ENCODE measurements at places on chromosomes 11 and 22. TPM values are rescaled to one million over a fixed set of nuclear protein-coding genes. Genes with fewer than 3 reads are reported as not detected.
A peak's percentile ranks its signal among the peaks of the same experiment; 100 is the strongest.

UBQLN3 gene
- total RNA-seq: not detected

CRYBA4 gene
- total RNA-seq: not detected

MFNG gene
- total RNA-seq: 7.1 TPM

KCNK7 gene
- total RNA-seq: 0.69 TPM

MS4A7 gene
- 0.23 TPM for total RNA-seq

WNT7B gene
- 52.1 TPM for total RNA-seq

CBLIF gene
- not detected for total RNA-seq

DNA sequence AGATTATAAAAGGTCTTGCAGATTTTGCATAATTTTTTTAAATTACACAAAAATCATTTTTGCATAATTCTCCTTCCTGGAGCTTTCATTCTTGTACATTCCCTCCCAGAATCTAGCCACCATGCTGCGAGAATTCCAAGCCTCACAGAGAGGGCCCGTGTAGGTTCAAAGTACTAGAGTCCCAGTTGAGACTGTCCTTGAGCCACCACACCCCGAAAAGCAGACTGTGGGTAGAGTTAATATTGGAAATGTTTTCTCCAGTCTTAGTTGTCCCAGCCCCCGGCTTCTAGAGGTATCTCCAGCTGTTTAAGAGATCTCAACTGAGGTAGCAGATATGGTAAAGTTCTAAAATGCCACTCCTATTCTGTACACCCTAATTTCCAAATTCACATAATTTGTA is 407.3 kb upstream of the ANO3 start:
- H3K36me3 ChIP-seq: no peaks in the 10 kb centered on the region
- H3K27me3 ChIP-seq: no peaks in the 10 kb centered on the region
- H3K4me1 ChIP-seq: no peaks in the 10 kb centered on the region
- no peak overlapping the region for H3K4me3 ChIP-seq
- no peak overlapping the region for H3K27ac ChIP-seq

GRCh38 chr11:67252831-67253239 is 13.4 kb upstream of the GRK2 start:
- H3K27me3 ChIP-seq: no peaks in the 10 kb centered on the region
- no peak overlapping the region for H3K4me3 ChIP-seq
- H3K36me3 ChIP-seq: peaks cover 66% of the 10 kb centered on the region
- H3K4me1 ChIP-seq: no peaks in the 10 kb centered on the region

- DNase-seq: no peak
- H3K27me3 ChIP-seq: no peaks in the 10 kb centered on the region
- peaks cover 24% of the 10 kb centered on the region for H3K4me1 ChIP-seq
Measured at GRCh38 chr11:35111161-35112055, 27.6 kb upstream of the CD44 start.

- H3K27me3 ChIP-seq: no peaks in the 10 kb centered on the region
- no peak overlapping the region for H3K4me3 ChIP-seq
- no peaks in the 10 kb centered on the region for H3K36me3 ChIP-seq
- no peak for DNase-seq
- no peaks in the 10 kb centered on the region for H3K4me1 ChIP-seq
- H3K27ac ChIP-seq: no peak overlapping the region
Measured at GRCh38 chr11:33515347-33515746, 185.3 kb downstream of the C11orf91 start.

GRCh38 chr22:28402539-28402938 is 277.1 kb downstream of the TTC28 start:
- H3K36me3 ChIP-seq: no peaks in the 10 kb centered on the region
- DNase-seq: no peak
- no peaks in the 10 kb centered on the region for H3K4me1 ChIP-seq
- no peaks in the 10 kb centered on the region for H3K27me3 ChIP-seq
- no peak overlapping the region for H3K4me3 ChIP-seq

DNA sequence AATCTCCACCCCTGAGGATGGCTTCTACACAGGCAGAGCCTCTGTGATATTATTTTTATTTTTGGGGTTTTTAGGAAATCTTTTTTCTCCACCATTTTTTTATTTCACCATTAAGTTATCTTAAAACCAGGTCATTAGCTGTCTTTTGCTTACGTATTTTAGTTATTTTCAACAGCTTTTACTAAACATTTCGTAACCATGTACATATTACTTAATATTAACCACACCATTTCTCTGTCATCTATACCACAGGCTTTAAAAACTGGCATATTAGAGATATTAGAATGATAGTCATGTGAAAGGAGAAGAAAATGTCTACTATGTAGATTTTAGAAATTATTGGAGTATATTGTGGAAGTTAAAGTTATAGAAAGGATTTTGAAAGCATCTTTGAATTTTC is 37.4 kb downstream of the YAP1 start:
- no peak for DNase-seq
- H3K4me3 ChIP-seq: no peak overlapping the region
- H3K4me1 ChIP-seq: peaks cover 34% of the 10 kb centered on the region
- H3K27ac ChIP-seq: no peak overlapping the region
- H3K27me3 ChIP-seq: no peaks in the 10 kb centered on the region

DNA sequence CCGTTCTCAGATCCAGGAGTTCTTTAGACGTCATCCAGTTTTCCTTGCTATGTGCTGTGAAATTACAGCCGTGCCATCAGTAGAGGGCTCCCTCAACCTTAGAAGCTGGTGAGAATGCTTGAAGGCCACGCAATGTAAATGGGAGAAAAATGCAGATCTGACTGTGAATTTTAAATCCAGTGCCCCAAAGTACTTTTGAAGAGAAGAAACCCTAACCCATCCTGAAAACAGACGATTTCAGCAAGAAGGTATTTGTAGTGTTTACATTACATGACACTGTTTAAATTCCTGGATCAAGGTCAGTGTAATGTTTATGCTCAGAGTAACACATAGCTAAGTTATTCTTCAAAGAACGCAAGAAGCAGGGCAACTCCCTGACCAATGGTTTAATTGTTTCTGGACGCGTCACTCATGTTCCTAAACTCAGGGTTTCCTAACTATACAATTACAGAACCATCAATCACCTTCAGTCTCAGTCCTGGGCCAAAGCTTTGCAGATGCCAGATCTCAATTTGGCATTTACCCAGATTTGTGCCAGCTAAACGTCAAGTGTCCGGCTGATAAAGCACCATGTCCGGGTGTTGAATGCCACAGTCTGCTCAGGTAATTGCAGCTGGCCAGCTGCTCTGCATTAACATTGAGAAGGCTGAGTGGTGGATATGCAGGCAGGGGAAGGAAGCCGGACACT is 38.2 kb downstream of the ADAMTS8 start:
- peak; percentile 54 for DNase-seq
- H3K4me3 ChIP-seq: no peak overlapping the region
- H3K27ac ChIP-seq: no peak overlapping the region
- H3K36me3 ChIP-seq: no peaks in the 10 kb centered on the region
- H3K4me1 ChIP-seq: no peaks in the 10 kb centered on the region

DNA sequence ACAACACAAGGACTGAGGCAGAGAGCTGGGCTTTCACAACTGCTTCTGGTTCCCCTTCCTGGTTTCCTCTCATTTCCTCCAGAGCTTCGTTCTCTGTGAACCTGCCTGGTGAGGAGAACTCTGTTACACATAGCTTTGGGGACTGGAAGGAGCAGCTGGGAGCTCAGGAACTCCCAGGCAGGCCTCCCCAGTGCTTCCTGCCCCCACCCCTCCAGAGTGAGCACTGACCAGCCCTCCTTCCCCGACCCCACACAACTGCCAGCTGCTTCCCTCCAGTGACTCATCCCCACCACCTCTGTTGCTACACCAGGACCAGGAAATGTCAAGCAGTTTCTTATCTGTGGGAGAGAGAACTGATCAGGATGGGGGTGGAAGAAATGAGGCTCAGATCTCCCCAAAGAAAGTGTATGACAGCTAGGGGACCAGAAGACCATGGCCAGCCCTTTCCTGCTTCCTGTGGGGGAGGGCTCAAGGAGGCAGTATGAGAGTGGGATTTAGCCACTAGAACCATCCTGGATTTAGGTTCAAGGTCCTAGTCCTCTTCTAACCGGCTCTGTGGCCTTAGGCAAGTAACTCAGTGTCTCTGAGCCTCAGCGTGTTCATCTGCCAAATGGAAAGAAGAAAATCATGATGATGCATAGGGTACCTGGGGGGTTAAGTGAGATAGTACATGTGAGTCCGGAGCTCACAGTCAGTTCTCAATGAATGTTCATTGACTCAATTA is 4.5 kb upstream of the TP53I11 start:
- no peak overlapping the region for H3K4me3 ChIP-seq
- no peaks in the 10 kb centered on the region for H3K27me3 ChIP-seq
- peak overlapping the region; percentile 54 for H3K27ac ChIP-seq
- no peak for DNase-seq
- H3K4me1 ChIP-seq: peaks cover 27% of the 10 kb centered on the region

DNA sequence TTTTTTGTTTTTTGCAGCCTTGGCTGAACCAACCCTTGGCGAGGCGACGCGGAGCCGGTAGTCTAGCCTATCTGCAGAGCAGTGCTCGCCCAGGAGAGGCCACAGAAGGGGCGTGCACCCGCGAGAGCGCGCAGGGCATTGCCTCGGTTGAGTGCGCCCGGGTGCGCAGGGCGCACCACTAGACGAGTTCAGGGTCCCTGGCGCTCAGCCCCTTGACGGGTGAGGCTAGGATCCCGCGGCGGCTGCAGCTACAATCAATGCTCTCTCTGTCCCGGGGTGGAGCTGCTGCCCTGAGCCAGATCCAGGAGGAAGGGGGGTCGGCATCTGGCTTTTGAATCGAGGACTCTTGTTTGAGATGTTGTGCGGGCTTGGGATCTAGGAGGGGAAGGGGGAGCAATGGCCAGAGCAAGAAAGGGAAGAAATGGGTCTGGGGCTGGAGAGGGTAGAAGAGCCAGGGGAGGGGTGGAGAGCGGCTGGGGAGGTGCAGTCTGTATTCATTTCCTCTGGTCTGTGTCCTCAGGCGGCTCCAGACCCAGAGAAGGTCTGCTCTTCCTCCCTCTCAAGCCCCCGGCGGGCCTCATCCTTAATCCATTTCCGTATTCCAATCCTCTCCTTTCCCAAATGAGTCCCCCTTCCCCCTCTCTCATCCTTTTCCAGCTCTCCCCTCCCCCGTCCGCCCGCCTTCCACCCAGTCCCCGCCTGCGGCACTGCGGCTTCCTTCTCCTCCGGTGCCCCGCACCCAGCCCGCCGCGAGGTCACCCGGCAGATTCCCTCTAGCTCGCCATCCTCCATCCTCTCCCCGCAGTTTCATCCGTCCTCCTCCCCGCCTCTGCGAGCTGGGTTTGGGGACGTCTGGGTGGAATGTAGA is 797 bp downstream of the THY1 start:
- peaks cover 12% of the 10 kb centered on the region for H3K4me1 ChIP-seq
- peak overlapping the region; percentile 55 for H3K4me3 ChIP-seq
- no peak overlapping the region for H3K27ac ChIP-seq
- H3K27me3 ChIP-seq: peaks cover 5% of the 10 kb centered on the region

DNA sequence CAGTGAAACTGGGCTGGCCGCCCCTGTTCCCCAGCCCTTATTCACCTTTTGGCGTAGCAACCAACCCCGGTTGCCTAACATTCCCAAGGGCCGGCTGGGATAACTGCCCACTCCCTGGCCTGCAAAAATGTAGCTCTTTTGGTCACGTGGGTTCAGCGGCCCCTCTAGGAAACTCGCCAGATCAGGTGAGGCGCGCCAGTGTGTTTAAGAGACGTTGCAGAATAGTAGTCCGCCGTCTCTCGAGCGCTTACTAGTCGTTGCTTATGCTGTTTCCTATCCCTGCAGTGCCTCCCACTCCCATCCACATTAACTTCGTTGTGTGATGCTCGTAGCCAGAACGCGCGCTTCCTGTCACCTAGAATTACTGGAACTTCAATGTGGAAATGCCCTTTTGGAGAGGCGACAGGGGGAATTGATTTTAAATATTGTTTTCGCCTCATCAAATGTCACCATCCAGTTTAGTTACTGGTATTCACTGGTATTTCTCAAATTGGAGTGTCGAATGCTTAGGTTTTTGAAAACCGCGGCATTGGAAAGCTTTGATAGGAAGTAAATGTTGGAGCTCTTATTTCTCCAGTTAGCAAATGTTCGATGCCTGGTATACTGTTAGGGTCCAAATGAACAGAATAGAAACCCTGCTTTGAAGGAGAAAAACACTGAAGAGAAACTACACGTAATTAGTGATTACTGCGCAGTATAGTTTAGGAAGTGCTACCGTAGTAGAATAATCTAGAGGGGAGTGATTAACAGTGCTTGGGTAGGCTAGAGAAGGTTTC is 823 bp downstream of the CEP57 start:
- H3K4me1 ChIP-seq: peaks cover 27% of the 10 kb centered on the region
- no peaks in the 10 kb centered on the region for H3K27me3 ChIP-seq
- peak overlapping the region; percentile 97 for H3K27ac ChIP-seq
- peaks cover 20% of the 10 kb centered on the region for H3K36me3 ChIP-seq
- no peak for DNase-seq
- H3K4me3 ChIP-seq: peak overlapping the region; percentile 90
